ENCODE measurements at places on chromosomes 1 and 21.
A peak's percentile ranks its signal among the peaks of the same experiment; 100 is the strongest.

DNA sequence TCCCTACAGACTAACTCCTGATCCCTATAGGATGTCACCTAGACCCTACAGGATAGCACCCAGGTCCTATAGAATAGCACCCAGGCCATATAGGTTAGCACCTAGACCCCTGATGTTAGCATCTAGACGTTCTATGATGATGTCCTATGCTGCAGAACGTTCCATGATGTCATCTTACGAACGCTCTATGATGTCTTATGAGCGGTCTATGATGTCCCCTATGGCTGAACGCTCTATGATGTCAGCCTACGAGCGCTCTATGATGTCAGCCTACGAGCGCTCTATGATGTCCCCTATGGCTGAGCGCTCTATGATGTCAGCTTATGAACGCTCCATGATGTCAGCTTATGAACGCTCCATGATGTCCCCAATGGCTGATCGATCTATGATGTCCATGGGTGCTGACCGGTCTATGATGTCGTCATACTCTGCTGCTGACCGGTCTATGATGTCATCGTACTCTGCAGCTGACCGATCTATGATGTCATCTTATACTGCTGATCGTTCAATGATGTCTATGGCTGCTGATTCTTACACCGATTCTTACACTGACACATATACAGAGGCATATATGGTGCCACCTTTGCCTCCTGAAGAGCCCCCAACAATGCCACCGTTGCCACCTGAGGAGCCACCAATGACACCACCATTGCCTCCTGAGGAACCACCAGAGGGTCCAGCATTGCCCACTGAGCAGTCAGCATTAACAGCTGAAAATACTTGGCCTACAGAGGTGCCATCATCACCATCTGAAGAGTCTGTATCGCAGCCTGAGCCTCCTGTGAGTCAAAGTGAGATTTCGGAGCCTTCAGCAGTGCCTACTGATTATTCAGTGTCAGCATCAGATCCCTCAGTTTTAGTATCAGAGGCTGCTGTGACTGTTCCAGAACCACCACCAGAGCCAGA lies 9.5 kb downstream of the SON start:
- DNase-seq: no peak

DNA sequence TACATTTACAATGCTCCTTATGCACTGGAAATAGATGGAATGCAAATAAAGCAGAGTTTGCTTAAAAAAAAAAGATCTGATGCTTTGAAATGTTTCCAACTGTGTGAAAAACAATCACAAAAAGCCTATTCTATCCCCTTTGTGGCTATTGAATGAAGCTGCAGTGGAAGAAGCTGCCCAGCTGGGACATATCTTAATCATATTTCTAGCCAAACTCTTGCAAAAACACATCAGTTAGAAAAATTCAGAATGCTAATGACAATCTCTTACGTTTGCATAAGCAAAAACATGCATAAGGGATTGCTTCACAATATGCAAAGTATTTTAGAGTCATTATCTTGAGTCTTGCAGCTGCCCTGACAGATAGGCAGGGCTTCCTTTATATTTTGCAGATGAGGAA lies 526.4 kb upstream of the USP24 start:
- DNase-seq: peak; percentile 53

DNA sequence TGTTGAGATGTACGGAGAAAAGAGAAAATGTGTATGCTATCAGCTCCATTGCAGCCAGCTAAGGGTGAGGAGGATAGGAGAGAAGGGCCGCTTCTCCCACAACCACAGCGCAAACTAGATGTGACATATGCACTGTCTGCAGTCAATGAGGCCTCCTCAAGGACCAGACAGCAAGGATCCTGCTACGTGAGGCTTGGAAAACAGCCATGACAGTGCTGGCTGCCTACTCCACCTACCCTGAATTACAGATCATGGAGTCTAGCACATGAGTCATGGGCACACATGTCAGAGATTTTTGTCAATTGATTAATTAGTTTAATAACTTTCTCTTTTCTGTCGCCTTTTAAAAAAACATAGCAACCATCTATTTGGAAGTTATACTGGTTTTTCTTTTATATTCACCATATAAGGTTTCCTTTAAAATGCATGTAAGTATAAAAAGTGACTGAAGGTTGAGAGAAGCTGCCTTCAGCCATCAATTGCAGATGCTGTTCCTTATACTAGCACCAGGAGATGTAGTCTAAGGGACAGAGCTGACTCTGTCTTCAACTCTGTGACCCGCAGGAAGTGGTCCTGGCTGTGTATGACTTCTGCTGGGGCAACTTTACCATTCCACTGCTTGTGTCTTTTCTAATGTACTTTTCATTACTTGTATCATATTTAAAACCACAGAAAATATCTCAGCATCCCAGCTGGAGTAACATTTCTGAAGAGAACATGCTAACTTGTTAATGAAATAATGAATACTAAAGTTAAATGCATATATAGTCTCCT lies 3.1 kb downstream of the VPS26C start:
- no peak for DNase-seq

DNA sequence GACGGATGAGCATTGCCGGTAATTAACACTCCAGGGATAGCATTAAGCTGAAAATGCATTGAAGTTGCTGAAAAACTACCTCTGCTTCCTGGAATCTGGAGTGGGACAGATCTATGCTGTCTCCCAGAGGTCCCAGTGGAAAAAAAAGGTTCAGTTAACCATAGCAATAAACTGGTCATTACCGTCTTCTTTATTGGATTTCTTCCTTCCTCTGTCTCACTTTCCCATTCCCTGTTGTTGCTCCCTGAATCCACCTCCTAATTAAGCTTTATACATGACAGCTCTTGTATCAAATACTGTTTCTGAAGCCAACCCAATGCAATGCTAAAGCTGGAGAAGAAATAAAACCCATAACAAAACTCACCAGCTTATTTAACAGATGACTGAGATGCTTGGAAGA lies 1805.9 kb downstream of the NCAM2 start:
- no peak for DNase-seq

- DNase-seq: no peak
Observed at GRCh38 chr1:65509912-65510680, 89.6 kb downstream of the LEPR start.

GRCh38 chr1:143748906-143749305 lies 222.9 kb downstream of the FAM72C start:
- no peak for DNase-seq

DNA sequence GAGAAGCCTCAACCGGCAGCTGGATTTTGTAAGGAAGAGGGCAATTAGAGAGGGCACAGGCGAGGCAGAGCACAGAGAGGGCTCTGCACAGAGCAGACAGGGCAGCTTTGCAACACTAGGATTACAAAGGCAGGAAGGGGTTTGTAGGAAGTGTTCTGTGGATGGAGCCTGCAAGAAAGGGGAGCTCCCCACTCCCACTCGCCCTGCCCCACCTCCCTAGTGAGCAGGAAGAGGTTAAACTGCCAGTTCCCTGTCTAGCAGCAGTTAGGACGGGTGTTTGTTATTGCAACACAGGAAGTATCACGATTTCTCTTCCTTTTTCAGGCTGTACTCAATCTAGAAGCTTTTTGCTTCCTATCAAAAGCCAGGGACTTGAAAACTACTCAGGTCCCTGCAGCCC lies 63.3 kb upstream of the LRRC8D start:
- no peak for DNase-seq

DNA sequence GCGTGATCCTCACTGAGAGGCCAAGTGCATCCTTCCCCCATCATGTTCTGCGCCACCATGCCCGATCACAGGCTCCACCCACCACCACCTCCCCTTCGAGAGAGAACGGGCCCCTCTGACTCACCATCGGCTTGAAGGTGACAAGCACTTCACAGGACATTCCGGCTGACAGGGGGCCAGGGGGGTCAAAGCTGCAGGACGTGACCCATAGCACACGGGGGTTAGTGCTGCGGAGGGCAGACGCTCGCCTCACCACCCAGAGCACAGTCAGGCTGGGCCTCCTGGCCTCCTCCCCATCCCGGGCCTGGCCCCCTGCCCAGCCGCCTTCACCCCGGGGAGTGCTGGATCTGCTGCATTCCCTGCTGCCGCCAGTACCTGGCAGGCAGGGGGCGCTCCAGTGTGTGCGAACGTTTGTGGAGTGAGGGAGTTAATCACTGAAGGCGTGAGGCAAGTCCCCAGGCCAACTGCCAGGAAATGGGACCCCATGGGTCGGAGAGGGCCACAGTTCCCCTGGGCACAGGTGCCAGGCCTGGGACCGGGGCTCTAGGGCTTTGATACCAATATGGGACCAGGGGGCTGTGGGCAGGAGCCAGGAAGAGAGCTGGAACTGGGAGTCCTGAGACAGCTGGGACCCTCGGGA lies 40.9 kb upstream of the TMEM52 start:
- peak; percentile 70 for DNase-seq

DNA sequence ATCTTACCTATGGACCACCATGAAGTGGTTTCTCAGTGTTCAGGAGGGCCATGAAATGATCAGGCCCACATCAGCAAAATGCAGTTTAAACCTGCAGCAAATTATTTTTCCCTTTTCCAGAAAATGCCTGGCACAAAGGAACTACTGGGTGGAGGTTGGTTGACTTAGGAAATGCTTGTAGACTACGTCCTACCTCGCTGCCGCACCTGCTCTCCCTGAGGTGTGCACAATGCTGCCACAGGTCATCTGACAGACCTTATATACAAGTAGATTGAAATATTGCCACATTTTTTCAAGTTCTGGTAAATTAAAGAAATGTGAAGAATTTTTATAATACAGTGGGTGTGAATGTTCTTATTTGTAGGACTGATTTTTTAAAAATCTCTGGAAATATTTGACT lies 166.7 kb upstream of the PDE4B start:
- no peak for DNase-seq

DNA sequence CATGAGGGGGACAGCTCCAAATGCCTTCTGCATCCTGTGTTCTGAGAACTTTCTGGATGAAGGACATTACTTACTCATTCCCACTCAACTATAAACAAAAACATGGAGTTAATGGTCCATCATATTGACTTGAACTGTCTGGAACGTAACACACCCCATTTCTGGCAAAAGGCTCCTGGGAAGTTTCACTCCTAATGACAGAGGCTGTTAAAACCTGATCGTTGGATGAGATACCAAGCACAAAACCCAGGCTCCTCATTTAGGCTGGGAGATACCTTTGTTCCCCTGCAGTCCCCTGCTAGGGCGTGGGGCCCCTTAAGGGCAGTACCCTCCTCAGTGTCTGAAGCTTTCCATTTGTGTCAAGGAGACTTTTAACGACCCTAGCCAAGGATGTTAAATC lies 78.9 kb downstream of the RHOU start:
- DNase-seq: no peak

GRCh38 chr1:221289103-221289502 lies 409.9 kb downstream of the HLX start:
- DNase-seq: no peak

GRCh38 chr1:208834381-208835096 lies 590.4 kb upstream of the PLXNA2 start:
- peak; percentile 56 for DNase-seq

DNA sequence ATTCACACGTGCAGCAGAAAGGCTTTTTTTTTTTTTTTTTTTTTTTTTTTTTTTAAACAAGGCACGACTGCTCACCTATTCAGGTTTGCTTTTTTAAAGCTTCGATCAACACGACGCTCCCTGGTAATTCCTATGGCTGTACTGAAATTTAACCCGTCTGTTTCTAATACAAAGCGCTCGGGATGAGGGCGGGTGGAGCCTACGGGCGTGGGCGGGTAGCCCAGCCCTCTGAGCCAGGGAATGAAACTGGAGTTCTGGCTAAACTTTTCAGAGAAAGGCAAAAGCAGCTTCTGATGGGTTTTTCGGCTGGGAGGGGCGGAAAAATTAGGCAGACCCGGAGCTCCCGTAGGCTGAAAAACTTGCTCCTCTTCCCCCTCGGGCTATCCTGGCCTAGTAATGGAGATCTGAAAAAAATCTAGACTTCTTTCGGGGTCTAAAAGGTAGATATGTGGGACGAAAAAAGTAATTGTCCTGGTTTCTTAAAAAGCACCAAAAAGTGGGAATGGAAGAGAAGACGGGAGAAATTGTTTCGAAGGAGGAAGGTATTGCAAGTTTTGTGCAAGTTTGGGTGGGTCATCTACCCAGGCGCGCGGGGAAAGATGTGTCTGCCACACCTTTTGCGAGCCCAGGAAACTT lies 7.4 kb downstream of the NR5A2 start:
- DNase-seq: no peak

GRCh38 chr1:14495996-14496395 lies 102.5 kb upstream of the KAZN start:
- DNase-seq: no peak

- DNase-seq: no peak
Observed at GRCh38 chr1:44807364-44808062, 362 bp upstream of the DYNLT4 start.

DNA sequence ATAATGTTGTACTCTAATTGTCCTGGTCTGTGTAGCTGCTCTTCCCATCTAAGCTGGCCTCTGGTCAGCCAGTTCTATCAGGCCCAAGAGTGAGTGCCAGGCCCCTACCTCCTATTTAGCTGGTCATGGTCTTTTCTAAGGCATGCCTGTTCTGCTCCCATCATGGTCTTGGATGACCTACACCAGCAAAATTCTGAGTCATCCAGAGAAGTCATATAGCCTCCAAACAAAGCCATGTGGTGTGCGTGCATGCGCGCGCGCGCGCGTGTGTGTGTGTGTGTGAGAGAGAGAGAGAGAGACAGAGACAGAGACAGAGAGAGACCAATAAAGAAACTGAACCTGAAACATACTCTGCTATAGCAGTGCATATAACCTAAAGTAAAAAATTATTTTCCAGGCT lies 254.4 kb downstream of the BRINP2 start:
- DNase-seq: no peak

DNA sequence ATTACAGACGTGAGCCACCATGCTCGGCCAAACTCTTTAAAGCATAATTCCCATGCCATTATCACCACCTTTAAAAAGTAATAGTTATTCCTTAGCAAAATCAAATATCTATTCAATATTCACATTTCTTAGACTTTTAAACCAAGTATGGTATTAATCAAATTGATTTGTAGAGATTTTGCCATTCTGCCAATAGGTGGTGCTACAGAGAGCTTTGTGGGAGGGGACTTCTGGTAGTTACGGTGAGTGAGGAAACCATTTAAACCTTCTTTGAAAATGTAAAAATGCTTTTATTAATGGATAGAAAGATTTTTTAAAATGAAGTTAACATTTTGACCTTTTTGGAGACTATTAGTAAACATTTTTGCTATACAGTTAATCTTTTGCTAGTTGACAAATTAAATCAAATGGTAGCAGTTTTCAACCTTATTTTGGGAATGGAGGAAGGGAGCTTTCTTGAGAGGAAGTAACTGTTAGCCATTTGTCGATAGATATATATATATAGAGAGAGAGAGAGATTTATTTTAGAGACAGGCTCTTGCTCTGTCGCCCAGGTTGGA lies 19.3 kb downstream of the IARS2 start:
- DNase-seq: no peak

GRCh38 chr1:187413405-187414169 lies 584.8 kb downstream of the PLA2G4A start:
- DNase-seq: no peak

- DNase-seq: no peak
Observed at GRCh38 chr1:154386643-154387352, 18.3 kb upstream of the IL6R start.

DNA sequence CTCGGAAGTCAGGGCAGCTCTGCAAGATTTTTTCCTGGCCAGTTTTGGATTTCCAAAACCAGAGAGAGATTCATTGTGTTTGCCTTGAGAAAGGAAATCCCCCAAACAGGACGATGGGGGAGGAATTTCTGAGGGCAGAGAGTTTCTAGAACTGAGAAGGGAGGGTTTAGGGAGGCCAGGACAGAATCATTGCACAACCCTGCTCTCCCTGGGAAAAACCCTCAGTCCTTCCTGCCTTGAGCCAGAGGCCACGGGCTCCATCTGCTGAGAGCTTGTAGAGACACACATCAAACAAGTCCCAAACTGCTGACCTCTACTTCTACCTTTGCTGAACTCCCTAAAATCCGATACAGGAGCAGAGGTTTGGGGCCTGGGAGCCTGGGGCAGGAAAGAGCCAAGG lies 99.7 kb downstream of the NMNAT2 start:
- DNase-seq: peak; percentile 64

Measured in right renal pelvis (tissue), 4 donors.